Dorsolateral prefrontal cortex (tissue), 122 donors: ENCODE measurements at places on chromosomes 2 and 18. TPM values are rescaled to one million over a fixed set of nuclear protein-coding genes. Genes with fewer than 3 reads are reported as not detected.

- no peak for DNase-seq
Observed at GRCh38 chr2:64462940-64463700, 9.2 kb downstream of the LGALSL start.

ITGB6 gene
- not detected for total RNA-seq

- no peak for DNase-seq
Observed at GRCh38 chr2:9313443-9313842, 106.8 kb downstream of the ASAP2 start.

DNA sequence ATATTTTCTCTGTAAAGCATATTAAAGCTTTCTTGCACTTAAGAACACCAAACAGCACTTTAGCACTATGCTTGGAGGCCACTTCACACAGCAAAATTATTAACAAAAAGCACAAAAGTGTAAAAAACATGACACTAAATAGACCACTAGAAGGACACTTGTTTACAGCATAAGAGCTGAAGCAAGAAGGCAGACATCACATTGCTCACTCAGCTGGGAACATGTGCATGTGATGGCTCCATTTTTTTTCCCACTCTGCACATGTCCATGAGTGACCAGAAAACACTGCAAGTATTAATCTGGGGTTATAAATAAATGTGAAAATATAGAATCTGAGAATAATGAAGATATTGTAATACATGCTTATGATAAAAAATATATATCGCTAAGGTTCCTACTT is 103.1 kb upstream of the MAPRE2 start:
- DNase-seq: no peak

DNA sequence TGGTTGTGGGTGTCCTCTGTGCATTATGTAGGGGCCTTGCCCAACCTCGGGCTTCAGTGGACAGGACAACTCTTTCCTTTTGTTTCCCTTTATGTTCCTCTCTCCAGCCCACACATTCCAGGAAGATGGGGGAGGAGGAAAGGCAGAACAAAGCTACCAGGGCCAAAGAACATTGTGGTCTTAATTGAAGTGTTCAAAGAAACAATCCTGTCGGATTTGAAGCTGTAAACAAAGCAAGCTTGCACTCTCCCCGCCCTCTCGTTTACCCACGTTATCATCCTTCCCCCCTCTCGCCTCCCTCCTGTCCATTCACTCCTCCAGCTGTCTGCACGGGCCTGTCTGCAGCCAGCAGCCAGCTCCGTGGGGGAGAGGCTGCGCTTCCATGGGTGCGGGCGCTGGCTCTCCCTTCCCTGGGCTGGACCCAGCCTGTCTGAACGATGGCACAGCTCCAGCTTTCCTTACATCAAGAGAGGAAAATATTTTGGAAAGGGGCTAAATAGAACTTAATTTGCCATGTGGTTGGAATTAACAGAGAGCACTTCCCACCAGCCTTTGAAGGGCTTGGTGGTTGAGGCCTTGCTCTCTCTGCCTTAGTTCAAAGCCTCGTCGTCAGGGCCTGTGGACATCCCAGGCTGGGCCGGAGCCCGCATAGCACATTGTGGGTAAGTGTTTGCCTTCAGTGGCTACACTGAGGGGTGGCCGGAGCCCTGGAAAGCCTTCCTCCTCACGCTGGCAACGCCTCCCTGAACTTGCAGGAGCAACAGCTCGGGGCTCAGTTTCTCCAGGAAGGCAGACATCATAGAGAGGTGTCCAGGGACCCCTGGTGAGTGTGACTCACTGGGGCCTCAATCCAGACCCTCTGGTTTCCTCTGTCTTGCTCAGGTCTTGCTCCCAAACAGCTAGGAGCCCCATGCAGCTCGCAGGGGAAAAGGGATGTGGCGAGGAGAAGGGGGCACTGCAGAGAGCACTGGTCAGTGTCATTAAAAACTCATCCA is 60.6 kb upstream of the HS6ST1 start:
- DNase-seq: peak; percentile 48

SANBR gene
- total RNA-seq: 36.3 TPM

- DNase-seq: no peak
Observed at GRCh38 chr2:236159778-236160170, 8.4 kb downstream of the GBX2 start.

- DNase-seq: no peak
Observed at GRCh38 chr2:82857967-82858366, 1601.1 kb downstream of the SUCLG1 start.

- no peak for DNase-seq
Observed at GRCh38 chr18:41982942-41983660, 28.1 kb downstream of the PIK3C3 start.

DNA sequence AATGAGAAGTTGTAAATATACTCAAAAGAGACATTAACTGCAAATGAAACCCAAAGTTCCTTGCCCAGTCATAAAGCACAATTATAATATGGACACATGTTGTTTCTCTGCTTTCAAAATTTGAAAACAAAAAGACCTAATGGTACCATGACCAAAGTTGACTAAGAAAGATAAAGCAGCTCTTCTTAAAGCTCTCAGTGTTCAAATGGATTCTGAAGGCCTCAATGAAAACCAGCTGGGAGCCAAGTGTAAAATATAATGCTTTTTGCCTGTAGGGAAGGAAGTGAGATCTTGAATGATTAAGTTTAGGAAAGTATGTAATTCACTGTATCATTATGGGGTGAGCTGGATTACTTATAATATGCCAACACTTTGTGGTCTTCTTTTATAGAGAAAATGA is 178.6 kb downstream of the SATB2 start:
- no peak for DNase-seq

DNA sequence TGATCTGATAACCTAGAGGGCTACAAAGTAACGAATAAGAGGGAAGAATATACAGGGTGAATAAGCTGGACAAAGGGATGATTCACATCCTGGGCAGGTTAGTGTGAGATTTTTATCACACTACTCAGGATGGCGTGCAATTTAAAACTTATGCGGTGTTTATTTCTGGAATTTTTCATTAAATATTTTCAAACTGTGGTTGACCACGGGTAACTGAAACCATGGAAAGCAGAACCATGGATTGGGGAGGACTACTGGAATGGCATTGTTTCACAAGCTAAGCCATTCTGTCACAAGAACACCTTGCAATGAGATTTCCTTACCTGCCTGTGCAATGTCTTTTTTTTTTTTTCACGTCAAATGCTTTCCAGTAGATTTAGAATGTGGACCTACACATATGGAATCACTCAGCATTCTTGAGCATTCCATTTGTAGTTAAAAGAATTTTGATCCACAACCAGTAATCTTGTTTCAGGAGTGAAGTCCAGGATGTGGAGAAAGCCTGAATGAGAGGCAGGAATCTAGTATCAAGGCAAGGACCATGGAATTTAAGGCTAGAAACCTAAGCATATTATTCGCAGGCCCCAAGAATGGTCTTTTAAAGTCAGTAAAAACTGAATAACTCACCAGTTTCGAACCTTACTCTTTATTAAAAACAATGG is 8.0 kb upstream of the CDK15 start:
- no peak for DNase-seq

DNA sequence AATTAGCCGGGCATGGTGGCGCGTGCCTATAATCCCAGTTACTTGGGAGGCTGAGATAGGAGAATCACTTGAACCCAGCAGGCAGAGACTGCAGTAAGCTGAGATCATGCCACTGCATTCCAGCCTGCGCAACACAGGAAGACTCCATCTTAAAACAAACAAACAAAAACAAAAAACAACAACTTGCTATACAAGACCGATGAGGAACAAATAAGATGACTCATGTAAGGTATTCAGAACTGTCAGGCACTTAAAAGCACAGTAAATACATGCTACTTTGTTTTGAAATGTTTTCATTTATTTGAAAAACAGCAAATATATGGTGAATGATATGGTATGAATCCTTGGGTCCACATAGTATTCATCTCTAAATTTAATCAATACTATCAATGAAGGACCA is 66.7 kb downstream of the TRIP12 start:
- DNase-seq: no peak

DNA sequence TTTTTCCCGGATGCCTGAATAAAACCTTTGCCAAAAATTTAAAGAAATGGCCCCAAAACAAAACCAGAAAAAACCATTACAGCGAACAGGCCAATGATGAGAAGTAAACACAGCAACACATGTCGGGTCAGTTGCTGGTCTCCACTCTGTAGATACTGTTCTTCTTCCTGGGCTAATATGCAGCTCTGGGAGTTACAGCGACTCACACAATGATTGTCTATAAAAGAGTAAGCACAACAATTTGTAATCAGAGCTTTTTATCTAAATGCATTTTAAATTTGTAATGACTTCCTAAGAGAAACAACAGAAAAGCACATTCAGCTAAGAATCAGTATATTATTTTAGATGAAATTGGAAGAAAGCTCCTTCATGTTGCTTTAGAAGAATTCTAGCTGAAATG is 40.3 kb downstream of the GPR155 start:
- no peak for DNase-seq

CIB4 gene
- total RNA-seq: not detected

- no peak for DNase-seq
Observed at GRCh38 chr2:189933041-189933440, 129.5 kb downstream of the MSTN start.

DNA sequence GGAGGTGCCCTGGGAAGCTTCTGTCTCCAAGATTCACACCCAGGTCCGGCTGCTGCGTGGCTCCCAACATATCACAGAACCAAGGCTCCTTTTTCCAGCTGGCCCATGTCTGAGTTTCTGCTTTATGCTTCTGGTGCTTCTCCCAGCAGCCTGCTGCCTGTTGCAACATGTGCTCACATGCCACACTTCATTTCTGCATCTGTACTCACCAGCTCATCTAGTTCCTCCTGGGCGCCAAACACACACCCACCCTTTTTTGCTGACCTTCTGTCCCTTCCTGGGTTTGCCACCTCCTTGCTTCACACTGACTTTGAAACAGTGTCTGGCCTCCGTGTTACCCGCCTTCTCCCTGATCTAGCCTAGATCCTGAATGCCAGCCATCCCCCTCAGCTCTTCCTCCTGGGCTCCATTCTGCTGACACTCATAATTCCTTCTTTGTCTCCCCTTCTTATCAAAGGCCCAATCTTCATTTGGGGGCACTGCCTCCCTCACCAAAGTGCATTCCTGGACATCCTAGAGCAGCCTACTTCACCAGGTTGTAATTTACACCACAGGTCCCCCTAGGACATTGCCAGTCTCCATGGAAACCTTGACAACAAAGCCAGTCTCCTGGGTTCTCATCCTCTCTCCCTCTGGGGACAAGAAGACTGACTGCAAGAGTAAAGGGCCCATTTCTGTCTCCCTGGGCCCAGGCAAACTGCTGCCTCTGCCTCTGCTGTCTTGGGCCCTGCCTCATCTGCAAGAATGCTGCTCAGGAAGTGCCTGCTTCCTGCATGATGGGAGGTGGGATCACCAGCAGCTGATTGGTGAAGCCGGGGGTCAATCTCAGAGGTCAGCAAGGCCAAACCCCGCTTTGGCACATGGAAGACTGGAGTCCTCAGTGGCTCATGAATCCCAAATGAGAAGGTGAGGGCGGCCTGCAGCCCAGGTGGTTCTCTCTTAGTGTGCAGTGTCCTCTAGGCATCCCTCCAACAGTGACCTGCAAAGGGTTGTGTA is 13.9 kb upstream of the PROM2 start:
- DNase-seq: no peak

DNA sequence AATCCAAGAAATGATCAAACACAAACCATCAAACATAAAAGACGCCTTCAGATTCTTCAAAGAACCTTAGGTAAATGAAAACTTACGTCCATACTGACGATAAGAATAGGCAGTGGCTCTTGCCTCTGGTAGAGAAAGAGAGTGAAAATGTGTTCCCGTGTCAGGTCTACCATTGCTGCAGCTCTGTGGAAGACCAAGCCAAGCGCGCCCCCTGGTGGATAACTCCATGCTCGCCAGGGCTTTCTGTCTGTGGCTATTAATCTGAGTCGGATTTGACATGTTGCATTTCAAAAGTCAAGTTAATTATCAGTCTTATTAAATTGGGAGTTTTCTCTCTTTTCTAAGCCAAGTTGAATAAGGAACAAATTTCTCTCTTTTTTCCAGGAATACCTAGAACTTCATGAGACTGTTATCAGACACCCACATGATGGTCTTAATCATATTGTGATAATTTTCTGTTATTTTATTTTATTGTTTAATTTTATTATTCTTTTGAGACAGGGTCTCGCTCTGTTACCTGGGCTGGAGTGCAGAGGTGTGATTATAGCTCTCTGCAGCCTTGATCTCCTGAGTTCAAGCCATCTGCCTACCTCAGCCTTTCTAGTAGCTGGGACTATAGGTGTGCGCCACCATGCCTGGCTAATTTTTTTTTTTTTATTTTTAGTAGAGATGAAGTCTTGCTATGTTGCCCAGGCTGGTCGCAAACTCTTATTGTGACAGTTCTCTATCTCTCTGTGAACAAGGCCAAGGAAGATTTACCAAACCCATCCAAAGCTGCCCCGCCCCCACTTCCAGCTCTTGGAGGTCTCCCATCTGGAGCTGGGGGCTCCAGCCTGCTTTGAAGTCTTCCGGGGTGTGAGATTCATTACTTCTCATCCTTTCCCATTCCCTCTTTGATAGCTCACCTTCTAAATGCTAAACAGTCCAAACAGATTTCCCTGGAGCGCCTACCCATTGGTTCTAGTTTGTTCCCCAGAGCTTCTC is 15.8 kb upstream of the ZAP70 start:
- peak; percentile 91 for DNase-seq
